ENCODE measurements at places on chromosomes 6 and 20. TPM values are rescaled to one million over a fixed set of nuclear protein-coding genes. Genes with fewer than 3 reads are reported as not detected.

DNA sequence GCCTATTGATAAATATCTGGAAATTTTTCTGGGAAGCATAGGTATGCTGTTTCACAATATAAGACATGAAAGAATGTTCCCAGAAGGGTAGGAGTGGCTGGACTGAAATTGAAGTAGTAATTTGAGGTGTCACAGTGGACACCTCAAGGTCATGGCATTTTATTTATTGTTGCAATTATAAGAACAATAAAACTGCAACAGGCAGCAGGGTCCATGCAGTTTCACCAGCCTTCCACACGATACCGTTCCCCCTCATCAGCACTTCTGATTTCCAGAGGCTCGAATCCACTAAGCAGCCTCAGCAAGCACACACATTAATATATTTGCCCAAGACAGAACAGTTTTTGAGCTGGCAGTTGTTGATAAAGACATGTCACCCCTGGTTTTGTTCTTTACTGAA, 1037.4 kb downstream of the KIF16B start:
- DNase-seq = no peak

- DNase-seq = no peak
Measured at GRCh38 chr6:160940197-160940596, 51.4 kb upstream of the MAP3K4 start.

- no peak for DNase-seq
Measured at GRCh38 chr6:38063973-38064372, 244.4 kb downstream of the ZFAND3 start.

- no peak for DNase-seq
Measured at GRCh38 chr6:34600101-34600500, 44.0 kb upstream of the SPDEF start.

Gene BAG2
- 43.7 TPM for total RNA-seq
